GM23338 (cell line): ENCODE measurements at places on chromosomes 12 and 14. TPM values are rescaled to one million over a fixed set of nuclear protein-coding genes. Genes with fewer than 3 reads are reported as not detected.

Gene STYK1
- total RNA-seq: 0.97 and 1.8 TPM in 2 replicates

Gene IL26
- total RNA-seq: not detected in 2 replicates

Gene PLA2G1B
- total RNA-seq: not detected in 2 replicates

DNA sequence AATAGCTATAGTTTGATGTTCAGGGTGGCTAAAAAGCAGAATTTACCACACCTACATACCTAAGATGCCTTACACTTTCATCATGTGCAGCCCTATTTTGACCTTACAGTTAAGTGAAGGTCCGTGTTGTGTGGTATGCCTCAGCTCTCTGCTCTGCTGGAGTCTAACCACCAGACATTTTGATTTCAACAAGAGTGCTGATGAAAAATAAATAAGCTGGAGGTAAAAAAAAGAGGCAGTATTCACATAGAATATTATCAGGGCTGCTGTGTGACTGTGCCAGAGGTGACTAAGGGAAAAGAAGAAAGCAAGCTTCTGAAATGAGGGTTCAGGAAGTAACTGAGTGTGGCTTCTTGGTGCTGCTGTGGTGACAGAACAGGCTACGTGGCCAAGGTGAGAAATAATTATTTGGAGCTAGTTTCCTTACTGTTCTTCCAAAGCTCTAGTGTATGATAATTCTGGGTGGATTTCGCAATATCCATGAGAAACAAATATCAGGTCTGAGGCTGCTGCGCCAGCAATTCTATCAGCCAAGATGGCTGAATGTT is 188.8 kb downstream of the STXBP6 start:
- H3K27me3 ChIP-seq: no peaks in the 10 kb centered on the region
- DNase-seq: no peak
- no peaks in the 10 kb centered on the region for H3K36me3 ChIP-seq
- no peak overlapping the region for H3K4me3 ChIP-seq
- peaks cover 19% of the 10 kb centered on the region for H3K4me1 ChIP-seq

DNA sequence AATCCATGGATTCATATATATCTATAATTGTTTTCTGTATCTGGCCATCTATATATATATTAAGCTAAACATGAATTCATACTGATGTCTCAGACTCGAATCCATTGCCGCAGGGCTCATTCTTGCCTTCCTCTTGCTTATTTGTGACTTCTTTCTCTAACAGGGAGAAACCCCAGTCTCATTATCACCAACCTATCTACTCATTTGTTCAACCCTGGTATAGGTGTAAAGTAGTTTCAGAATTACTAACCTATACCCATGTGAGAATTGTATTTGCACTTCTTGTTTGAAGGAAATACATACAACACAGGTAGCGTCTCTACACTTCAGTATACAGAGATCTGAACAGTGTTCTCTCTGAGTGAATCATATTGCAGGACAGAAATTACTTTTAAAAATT is 77.7 kb downstream of the PTPN11 start:
- 0 out of 2 replicates have a peak overlapping the region, but pooled peaks have one; percentile 13 for H3K27ac ChIP-seq
- no peak for DNase-seq
- no peak overlapping the region for H3K4me3 ChIP-seq

Gene RD3L
- not detected in 2 replicates for total RNA-seq

DNA sequence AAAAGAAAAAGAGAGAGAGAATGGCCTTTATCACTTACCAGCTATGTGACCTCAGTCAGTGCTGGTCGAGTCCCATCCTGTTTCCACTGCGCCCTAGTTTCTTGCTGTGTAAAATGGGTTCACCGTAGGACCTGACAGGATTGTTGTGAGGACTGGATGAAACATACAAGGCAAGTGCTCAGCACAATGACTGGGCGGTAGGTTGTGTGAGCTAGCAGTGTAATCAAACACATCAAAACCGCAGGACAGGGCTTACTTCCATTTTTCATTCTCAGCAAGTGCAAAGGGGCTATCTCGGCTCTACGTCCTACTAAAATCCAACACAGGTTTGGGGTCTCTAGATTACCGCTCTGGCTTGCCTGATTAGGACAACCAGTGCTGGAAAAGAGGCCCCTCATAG is 36.4 kb upstream of the ATXN2 start:
- H3K27ac ChIP-seq: peak overlapping the region; percentile 84
- DNase-seq: no peak
- no peaks in the 10 kb centered on the region for H3K27me3 ChIP-seq
- peaks cover 19% of the 10 kb centered on the region for H3K4me1 ChIP-seq
- H3K4me3 ChIP-seq: no peak overlapping the region

DNA sequence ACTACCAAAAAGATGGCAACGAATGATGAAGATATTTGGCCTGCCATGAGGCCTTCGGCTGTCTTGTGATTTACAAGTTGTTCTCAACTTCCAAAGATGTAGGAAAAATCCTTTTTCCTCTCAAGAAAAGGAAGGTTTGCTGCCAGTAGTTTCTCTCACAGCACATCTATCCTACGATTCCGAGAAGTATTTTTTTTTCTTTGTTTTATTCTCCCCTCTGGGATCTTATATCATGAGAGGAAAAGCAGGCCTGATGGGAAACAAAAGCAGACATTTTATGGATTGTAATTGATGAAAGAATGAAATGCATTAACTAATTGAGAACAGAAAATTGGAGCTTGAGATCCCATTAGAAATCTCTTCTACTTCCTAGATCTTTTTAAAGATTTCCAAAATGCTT is 1197.9 kb upstream of the SEL1L start:
- H3K36me3 ChIP-seq: no peaks in the 10 kb centered on the region
- no peaks in the 10 kb centered on the region for H3K27me3 ChIP-seq
- DNase-seq: no peak
- no peak overlapping the region for H3K27ac ChIP-seq

DNA sequence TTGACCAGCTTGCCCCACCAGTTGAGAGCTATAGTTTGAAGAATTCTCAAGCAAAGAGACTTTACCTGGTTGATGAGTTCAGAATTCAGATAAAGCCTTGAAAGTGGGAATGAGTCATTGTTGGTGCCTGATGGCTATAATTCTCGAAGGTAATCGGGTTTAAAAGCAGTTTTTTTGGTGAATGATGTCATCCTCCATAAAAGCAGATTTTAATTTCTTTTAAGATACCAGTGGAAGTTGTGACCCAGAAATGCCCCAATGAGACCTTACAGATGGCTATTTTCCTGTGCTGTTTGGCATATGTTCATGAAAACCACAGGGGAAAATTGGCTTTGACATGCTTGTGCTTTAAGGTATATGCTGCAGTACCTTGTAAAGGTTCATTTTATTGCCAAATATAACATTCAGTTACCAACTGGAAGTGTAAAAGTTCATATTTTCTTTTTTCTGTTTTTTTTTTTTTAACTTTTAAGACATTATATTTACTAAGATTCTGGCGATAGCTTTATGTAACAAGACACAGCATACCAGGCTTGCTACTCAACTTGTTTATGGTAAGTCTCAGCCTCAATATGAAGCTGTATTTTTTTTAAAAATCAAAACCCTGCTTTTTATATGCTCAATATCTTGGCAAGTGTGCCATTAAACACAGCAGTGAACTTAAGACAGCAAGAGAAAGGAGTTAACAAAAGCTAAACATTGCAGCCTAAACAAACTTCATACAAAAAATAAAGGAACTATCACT is 119.3 kb downstream of the LMNTD1 start:
- H3K36me3 ChIP-seq: no peaks in the 10 kb centered on the region
- no peak overlapping the region for H3K4me3 ChIP-seq
- H3K4me1 ChIP-seq: peaks cover 9% of the 10 kb centered on the region
- no peak for DNase-seq
- no peak overlapping the region for H3K27ac ChIP-seq

Gene NR1H4
- not detected in 2 replicates for total RNA-seq

Gene KCNH3
- 0.12 and 0.52 TPM in 2 replicates for total RNA-seq

- no peaks in the 10 kb centered on the region for H3K27me3 ChIP-seq
- peak; percentile 42 for DNase-seq
- no peak overlapping the region for H3K27ac ChIP-seq
- peaks cover 13% of the 10 kb centered on the region; the same call in 1 of the 2 replicates for H3K36me3 ChIP-seq
- peaks cover 11% of the 10 kb centered on the region; the same call in 1 of the 2 replicates for H3K4me1 ChIP-seq
Observed at GRCh38 chr12:64077922-64078321, 144.2 kb downstream of the KICS2 start.

DNA sequence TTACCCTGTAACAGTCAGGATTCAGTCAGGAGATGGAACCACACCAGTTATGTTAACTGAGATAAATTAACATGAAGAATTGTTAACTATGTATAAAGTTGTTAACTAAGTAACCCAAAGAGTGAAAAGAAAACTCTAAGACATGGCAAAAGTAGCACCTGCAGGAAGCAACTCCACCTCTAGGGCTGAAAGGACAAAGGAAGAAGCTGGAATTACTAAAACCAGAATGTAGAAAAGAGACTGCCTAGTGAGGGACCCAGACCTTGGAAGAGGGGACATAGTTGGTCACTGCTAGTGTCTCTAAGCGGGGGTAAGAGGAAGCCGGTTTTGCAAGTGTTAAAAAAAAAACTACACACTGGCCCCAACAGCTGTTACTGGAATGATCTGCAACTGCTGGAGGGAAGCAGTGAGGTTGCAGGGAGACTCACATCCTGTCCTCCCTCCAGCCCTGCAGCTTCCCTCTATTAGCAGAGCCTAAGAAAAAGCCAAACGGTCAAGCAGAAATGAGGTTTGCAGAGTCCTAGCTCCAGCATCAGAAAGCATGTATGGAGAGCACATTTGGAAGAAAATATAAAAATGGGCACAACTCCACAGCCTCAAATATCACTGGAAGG is 39.8 kb downstream of the GPR135 start:
- no peaks in the 10 kb centered on the region for H3K4me1 ChIP-seq
- H3K27ac ChIP-seq: no peak overlapping the region
- H3K27me3 ChIP-seq: no peaks in the 10 kb centered on the region
- no peaks in the 10 kb centered on the region for H3K36me3 ChIP-seq

DNA sequence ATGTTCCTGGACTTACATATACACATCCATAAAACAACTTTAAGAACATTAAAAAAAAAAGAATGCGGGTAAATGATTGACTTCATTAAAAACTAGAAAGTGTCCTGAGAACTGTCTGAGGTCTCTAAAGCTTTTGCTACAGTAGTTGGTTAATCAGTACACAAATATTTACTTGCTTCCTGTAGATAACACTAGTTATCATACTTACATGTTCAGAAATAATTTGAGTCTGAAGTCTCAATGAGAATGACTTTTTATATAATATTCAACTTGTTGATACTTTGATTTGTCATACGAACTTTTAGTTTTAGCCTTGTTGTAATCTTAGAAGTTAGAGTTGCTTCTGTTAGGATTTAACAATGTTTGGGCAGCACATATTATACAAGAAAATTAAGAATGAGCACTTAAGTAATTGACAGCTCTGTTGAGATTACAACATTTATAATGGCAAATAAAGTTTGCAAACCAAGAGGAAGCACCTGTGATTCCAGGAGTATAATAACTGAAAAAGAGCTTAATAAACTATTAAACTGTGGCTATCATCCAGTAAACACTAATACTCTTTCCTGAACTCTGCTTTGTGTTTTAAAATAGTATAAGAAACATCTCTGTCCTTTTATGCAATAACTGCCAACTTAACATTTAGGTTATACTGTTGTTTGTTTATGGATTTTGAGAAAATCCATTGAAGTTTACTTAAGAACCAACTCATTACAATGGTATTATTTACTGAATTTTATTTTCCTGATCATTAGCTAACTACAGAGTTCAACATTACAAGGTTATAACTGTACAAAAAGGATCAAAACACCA is 131.7 kb downstream of the MIPOL1 start:
- H3K4me1 ChIP-seq: no peaks in the 10 kb centered on the region
- no peak for DNase-seq
- no peak overlapping the region for H3K27ac ChIP-seq
- H3K27me3 ChIP-seq: no peaks in the 10 kb centered on the region
- no peak overlapping the region for H3K4me3 ChIP-seq
